GM23338 (cell line): ENCODE measurements at places on chromosomes 2 and 18.

GRCh38 chr2:227214622-227215041 lies 50.2 kb downstream of the COL4A3 start:
- no peak for DNase-seq

GRCh38 chr2:127417406-127417805 lies 821 bp upstream of the PROC start:
- DNase-seq = no peak

- no peak for DNase-seq
Measured at GRCh38 chr2:20588918-20589871, 61.7 kb downstream of the HS1BP3 start.

DNA sequence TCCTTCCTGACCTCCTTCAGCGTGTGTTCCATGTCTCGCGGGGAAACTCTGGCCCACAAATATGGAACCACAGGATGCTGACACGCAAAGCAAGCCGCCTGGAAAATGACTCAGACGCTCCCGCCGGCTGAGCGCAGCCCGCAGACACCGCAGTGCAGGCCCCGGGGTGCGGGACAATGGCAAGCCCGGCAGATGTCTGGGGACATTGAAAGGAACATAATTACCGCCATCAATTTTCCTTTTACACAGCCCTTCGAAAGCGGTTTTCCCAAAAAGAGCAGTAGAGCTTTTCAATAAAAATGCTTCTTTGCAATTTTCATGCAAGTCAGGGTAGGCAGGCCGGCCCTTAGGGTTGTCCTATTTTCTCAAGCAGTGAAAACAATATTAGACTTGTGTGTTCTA lies 159.2 kb upstream of the SH3BP4 start:
- peak; percentile 44 for DNase-seq

DNA sequence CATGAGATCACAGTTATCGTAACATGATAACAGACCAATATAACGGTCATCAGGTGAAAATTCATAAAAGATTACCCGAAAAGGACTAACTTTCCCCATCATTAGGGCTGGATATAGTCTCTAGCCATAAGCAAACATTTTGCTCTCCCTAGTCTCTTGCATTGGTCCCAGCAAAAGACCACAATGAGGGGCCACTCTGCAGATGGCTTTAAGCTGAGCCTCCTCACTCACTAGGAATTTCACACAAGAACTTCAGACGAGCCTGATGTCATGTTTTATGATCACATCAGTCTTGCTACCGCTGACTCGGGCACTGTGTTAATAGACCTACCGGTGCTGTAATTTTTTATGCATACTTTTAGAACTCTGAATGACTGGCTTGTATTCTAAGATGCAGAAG lies 35.2 kb downstream of the STK17B start:
- DNase-seq = no peak

- DNase-seq = no peak
Measured at GRCh38 chr2:220785178-220785577, 786.9 kb downstream of the EPHA4 start.

DNA sequence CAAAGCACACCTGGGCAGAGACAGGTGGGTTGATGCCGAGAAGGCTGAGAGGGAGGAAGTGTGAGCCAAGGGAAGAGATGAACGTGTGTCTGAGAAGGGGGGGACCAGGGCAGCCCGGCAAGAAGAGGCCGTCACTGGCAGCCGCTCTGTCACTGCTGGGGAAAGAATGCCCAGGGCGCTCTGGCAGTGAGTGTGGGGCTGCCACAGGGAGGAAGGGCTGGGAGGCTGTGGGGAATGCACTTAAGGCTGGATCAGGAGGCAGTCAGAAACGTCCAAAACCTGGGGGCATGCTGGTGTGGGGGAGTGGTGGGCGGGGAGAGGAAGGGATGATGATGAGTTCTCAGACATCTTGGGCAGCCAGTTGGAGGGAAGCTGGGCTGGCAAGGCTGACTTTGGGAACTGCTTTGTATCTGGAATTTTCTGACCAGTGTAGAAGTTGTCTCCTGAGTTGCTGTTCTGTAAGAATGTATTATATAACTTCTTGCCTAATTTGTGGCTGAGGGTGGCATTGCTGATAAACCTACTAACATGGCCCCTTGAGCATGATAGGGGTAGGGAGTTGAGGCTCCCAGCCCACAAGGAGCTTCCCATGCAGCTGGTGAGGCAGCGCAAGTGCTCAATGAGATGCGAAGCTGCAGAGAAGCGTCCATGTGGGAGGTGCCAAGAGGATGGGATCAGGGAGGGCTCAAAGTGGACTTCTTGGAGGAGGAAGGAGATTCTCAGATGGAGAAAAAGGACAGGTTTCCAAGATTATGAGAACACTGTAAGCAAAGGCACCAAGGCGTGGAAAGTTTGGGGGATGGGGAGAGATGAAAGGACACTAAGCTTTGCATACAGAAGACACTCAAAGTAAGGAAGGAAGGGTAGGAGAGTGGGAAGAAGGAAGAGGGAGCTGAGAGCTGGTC lies 185.1 kb upstream of the HAAO start:
- no peak for DNase-seq

DNA sequence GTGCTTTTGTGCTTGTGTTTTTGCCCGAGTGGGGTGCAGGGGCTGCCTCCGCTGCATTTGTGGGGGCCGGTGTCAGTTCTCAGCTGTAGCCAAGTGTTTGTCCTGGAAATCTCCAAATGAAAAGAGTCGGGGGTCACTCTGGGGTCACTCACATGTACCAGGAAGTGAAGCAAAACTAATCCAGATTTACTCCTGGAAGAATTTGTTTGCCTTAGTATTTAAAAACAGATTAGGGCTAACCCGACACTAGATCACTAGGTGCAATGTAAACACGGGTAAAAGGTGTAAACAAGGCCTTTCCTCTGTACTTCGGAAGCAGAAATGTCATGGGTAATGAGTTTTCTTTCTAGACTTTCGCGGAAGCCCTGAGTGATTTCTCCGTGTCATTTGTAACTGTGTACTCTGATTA lies 50.3 kb downstream of the GBX2 start:
- DNase-seq = no peak

GRCh38 chr2:141911485-141912066 lies 219.2 kb downstream of the LRP1B start:
- peak; percentile 89 for DNase-seq

GRCh38 chr18:76391746-76392145 lies 103.3 kb downstream of the ZNF516 start:
- no peak for DNase-seq

DNA sequence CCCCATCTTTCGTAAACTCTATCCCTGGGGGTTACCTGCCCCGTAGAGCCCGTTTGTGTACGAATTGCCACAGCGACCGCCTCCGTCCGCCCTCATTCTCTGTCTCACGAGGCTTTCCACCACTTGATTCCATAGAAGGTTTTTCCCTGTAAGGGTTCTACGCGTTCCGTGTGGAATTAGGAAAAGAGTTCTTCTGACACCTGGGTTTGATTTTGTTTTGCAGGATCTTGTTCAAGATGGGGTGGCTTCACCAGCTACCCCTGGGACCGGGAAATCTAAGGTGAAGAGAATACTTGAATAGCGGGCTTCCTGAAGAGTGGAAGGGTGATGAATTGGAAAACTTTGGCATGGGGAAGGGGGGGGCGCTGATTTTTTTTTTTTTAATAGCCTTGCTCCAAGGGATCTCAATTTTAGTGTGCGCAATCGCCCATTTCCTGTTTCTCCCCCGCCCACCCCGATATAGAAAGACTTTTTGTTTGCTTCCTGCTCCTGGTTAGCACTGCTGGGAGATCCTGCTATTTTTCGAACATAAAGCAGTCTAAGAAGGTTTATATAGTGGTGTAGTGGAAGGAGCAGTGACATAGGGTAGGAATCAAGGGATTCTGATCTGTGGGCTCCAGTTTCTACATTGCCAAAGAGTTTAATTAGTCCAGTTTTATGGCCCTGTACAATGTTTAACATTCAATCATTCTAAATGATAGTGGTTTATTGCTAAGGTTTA lies 564 bp downstream of the GCC2 start:
- DNase-seq = peak; percentile 45

DNA sequence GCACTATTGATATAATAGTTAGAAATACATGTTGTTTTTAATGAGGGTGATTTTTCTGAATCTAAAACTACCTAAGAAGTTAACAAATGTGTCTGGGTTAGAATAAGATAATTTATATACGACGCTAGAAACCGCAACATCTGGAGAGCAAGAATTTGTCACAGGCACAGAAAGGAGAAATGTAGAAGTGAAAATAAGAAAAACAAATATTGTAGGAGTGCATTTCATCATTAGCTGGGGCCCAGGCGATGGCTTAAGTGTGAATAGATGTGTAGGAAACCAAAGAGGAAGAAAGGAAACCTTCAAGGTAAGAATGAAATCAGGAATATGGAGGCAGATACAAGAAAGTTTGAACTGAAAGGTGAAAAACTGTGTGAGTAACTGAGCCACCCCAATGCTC lies 90.3 kb downstream of the LRP2 start:
- no peak for DNase-seq

DNA sequence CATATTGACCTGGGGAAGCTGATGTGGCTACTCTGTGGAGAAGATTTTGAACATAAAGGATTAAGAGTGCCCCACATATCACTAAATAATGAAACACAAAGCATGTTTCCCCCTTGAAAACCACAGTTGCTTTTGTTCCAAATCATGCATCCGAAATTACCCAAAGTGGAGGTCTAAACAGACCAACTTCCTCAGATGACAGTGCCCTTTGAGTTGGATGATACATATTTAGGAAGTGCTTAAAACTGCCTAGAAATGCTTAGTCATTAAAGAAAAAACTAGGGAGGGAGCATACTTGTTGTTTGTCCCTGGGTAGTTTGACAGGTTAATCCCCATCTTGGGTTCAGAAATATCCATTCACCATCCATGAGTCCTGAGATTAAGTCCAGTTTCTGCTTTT lies 1070.3 kb downstream of the SUCLG1 start:
- DNase-seq = no peak
